Left renal cortex interstitium (tissue), 4 donors: ENCODE measurements at places on chromosomes 2 and 18. TPM values are rescaled to one million over a fixed set of nuclear protein-coding genes. Genes with fewer than 3 reads are reported as not detected.

Gene SRD5A2
- 0.07 TPM for polyA plus RNA-seq

Gene DUSP2
- 4.5 TPM for polyA plus RNA-seq

Gene PCARE
- 0.24 TPM for polyA plus RNA-seq

DNA sequence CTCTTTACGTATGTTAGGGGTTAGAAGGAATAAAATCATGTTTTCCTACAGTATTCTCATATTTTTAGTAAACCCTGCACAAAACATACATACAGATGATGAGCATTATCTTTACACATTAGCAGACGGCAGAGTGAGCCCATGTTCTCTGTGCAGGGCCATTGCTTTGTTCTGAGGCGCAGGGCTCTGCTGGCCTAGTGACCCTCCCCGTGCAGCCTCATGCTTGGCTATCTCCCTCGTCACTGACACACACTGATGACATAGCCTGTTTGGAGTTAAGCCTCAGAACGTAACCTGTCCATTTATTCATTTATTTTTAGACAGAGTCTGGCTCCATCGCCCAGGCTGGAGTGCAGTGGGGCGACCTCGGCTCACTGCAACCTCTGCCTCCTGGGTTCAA, 115.9 kb upstream of the FOSL2 start:
- no peak for DNase-seq

DNA sequence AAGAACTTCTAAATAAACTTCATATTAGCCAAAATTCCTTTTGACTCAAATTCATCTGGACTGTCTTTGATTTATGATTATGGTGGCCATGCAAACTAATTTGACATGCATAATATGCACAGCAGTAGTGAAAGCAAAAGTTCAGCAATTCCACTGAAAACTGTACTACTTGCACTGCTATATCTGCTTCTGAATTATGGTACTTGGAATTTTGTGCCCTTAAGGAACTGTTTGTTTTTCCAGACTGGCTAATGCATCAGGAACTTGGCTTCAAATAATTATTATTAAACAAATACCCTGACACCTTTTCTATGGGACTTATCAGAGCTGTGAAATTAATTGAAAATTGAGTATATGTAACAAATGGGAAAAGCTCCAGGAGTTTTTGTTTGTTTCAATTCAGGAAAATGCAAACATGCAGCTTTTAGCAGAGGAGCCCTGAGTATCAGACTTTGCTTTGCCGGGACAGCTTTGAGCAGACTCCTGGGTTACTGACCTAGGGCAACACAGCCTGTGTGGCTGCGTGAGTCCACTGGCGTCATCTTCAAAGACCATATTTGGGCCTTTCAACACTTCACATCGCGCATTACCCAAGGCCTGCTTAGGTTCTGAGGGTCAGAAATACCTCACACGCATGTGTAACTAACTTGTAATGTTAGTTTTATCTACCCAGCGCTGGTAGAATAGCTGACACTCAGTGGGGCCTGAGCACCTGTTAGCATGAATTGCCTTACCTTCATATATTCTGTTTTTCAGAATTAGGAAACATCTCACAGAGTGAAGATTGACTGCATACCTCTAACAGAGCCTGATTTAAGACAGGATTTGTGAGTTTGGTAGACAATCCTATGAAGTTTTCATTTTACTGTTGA, 35.4 kb downstream of the CFAP221 start:
- no peak for DNase-seq

- no peak for DNase-seq
These were observed 18.8 kb upstream of the SUCLG1 start for GRCh38 chr2:84477886-84478285.

GRCh38 chr2:122112216-122113005, 357.0 kb downstream of the TSN start:
- no peak for DNase-seq
